ENCODE measurements at places on chromosomes 7 and 10.
A peak's percentile ranks its signal among the peaks of the same experiment; 100 is the strongest.

DNA sequence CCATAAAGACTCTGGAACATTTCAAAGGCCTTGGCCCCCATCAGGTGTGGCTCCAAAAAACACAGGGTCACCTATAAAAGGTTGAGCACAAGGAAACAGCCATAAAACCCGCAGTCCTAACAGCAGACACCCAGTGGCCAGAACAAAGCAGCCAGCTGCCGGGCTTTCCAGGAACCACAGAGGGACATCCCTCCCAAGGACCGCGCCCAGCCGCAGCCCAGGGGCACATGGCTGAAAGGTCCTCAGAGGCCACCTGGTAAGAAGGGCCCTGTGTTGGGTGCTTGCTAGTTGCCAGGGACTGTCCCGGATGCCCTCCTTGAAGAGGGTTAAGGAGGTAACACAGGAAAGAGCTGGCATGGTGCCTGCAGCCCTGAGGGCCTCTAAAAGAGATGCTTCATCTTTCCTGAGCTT is 32.7 kb downstream of the KCNMA1 start:
- DNase-seq: no peak

DNA sequence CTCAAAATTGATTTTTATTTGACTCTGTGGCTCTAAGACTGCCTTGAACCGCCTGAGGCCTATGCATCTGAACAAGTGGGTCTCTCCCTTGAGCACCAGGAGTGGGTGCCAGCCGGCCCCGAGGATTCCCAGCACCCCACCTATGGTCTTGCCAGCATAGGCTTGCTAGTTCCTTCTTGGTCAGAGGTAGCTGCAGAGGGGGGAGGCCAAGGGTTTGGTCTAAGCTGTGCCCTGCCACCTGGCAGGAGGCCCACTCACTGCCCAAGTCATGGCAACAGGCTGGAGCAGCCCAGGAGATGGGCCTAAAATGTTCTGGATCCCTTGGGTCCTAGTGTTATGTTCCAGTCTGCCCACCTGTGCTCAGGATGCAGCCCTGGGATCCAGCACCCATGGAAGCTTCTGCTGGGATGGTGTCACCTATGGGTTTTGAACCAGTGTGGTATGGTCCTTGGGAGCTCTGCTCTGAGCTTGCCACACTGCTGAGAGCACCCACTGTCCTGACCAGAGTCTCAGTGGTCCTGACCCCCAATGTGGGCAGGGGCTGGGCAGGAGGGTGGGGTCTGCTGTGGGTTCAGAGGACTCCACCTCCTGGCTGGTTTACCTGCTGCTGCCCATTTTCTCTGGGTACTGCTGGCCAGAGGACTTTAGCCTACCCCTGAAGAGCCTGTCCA is 12.6 kb downstream of the YKT6 start:
- DNase-seq: no peak

DNA sequence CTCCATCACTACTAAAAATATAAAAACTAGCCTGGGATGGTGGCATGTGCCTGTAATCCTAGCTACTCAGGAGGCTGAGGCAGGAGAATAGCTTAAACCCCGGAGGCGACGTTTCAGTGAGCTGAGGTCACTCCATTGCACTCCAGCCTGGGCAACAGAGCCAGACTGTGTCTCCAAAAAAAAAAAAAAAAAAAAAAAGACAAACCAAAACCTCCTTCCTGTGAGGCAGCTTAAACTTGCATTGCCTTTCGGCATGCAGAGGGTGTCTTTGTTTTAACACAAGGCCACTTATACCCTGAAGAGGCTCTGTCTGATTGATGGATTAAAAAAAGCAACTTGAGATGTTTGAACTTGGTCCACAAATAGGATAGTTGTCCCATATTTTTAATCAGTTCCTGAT is 128.4 kb upstream of the RSU1 start:
- no peak for DNase-seq

GRCh38 chr7:51017576-51018535 is 235.2 kb upstream of the GRB10 start:
- no peak for DNase-seq

DNA sequence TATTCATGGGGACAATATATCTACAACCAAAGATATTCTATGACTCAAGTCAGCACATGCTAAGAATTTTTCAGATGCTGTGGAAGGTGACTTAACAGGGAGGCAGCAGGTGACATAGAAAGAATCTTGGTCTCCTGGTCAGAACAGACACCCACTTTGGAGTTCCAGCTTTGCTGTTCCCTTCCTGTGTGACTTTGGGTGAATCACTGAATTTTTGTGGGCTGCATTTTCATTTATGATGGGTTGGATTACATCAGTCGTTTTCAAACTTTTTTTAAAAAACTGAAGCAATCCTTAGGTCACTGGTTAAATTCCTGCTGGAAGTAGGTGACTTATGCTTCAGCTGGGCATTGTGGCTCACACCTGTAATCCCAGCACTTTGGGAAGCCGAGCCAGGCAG is 24.9 kb downstream of the RGR start:
- DNase-seq: no peak

DNA sequence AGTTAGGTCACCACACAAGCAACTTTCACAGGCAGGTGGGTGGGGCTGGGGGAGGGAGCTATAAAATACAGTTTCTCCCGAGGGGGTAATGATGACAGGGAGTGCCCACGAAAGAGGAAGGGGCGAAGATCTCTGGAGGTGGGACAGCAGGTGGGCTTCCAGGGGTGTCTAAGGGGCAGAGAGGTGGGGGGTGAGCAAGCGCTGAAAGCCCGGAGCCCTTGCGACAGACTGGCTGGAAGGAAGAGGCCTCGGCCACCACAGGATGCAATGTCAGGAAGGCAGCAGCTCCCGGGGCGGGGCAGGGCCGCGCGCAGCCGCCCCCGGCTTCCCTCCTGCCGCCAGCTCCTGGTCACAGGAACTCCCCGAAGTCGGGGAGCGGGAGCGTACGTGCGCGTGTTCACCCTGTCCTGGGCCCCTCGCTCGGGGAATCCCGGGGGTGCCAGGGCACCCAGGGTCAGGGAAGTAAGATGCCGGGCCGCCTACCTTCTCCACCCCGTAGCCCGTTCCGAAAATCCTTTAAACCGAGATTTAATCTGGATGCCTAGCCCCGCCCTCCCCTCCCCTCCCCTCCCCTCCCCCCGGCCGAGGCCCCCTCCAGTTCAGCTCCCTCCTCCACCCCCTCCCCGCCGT is 105.2 kb upstream of the PPIF start:
- DNase-seq: peak; percentile 79

- DNase-seq: no peak
These were observed 140.8 kb downstream of the ADAM12 start for GRCh38 chr10:126247446-126247975.

DNA sequence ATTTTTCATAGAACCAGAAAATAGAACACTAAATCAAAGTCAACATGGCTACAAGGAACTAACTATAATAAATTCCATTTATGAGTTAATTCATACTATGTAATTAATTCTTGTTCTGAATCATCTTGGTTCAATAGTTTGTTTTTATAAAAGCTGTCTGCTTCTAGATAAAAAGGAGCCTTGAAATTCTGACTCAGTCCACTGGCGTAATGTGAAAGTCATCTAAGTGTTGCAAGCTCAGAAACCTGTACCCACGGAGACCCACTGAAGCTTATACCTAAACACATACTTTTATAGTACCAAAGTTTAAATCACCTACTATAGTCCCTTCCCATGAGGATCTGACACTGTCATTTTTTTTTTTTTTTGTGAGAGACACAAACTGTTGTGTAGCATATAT is 489.4 kb downstream of the SEMA3D start:
- no peak for DNase-seq

- no peak for DNase-seq
These were observed 78.2 kb downstream of the ELFN1 start for GRCh38 chr7:1748076-1748838.

- peak; percentile 44 for DNase-seq
These were observed 533.1 kb downstream of the KCNMA1 start for GRCh38 chr10:77104459-77104980.

- no peak for DNase-seq
These were observed 26.9 kb downstream of the BMPER start for GRCh38 chr7:33932221-33932620.

Measured in left hindlimb (tissue), 1 donor.